ENCODE measurements at places on chromosomes 13 and 19.

DNA sequence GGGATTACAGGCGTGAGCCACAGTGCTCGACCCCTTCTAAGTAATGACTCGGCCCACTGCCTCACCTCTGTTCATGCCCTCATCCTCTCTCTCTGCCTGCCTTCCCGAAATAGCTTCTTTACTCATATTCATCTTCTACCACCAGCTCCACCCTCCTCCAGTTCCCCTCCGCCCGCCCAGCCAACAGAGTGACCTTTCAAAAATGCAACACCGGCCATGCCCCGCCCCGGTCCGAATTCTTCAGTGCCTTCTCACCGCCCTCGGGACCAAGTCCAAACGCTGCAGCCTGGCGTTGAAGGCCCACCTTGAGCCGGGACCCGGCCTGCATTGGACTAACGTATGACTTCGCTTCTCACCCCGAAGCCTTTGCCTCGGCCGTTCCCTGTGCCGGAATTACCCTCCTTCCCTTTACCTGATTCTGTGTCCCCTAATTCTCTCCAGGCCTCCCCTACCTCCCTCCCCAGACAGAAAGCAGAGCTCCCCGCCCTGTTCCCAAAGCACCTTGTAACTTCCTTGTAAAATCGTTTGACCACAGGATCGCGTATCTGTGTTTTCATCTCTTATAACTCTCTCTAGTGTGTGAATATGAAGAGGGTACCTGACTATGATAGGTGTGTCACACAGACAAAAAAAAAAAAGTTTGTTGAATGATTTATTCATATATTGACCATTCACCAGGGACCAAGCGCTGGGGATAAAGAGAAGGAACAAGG, 8.1 kb upstream of the MUC16 start:
- no peak for DNase-seq

GRCh38 chr13:50712881-50713280, 130.6 kb downstream of the DLEU7 start:
- no peak for DNase-seq

GRCh38 chr13:42076309-42076713, 27.9 kb downstream of the DGKH start:
- no peak for DNase-seq

- no peak for DNase-seq
These were observed 19.5 kb upstream of the DCUN1D2 start for GRCh38 chr13:113509989-113510388.

- no peak for DNase-seq
These were observed 52.7 kb downstream of the MYO16 start for GRCh38 chr13:108681986-108682575.

GRCh38 chr19:29531458-29532025, 5.7 kb downstream of the VSTM2B start:
- no peak for DNase-seq

GRCh38 chr19:45553464-45553863, 31.1 kb downstream of the OPA3 start:
- no peak for DNase-seq

GRCh38 chr19:54485851-54486250, 12.8 kb upstream of the CDC42EP5 start:
- no peak for DNase-seq

GRCh38 chr19:3538258-3538929, 580 bp upstream of the TEKTIP1 start:
- no peak for DNase-seq

GRCh38 chr13:112894673-112895481, 74.1 kb upstream of the MCF2L start:
- DNase-seq = no peak

DNA sequence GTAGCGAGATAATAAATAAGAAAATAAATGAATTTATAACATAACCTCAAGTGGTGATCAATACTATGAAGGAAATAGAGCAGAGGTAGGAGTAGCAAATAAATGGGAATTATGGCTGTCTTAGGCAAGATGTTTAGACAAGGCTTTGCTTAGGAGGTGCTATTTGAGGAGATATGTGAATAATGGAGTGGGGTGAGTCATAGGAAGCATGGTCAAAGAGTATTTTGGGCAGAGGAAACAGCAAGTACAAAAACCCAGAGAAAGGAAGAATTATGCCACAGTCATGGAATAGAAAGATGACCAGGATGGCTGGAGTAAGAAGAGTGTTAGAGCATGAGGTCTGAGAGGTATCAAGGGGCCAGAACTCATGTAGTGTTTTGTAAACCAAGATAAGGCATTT, 33.6 kb upstream of the LPAR6 start:
- no peak for DNase-seq

DNA sequence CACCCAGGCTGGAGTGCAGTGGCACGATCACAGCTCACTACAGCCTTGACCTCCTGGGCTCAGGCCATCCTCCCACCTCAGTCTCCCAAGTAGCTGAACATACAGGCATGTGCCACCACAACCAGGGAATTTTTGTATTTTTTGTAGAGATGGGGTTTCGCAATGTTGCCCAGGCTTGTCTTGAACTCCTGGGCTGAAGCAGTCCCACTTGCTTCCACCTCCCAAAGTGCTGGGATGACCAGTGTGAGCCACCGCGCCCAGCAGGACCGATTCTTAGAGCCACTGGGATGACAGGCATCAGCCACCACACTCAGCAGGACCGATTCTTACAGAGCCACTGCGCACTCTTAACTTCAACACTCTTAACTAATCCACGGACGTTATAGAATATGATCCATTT, 54.9 kb upstream of the RANBP3 start:
- no peak for DNase-seq

GRCh38 chr13:24232474-24232873, 72.0 kb downstream of the SPATA13 start:
- DNase-seq = no peak

DNA sequence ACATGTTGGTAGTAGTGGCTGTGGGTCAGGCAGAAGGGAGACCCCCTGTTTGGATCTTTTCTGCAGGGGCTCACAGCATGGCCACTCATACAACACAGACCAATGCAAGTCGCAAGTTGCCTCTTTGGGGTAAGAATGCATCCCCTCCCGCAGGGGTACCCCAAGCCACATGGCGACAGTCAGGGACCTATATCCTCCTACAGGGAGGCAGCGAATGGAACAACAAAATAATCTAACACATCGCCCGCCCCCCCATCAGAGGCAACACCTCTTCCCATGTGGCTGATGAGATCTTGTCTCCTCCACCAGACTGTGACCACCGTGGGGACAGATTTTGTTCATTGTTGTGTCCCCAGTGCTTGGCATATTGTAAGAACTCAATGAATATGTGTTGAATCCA, 40.7 kb upstream of the PNMA8B start:
- DNase-seq = no peak

DNA sequence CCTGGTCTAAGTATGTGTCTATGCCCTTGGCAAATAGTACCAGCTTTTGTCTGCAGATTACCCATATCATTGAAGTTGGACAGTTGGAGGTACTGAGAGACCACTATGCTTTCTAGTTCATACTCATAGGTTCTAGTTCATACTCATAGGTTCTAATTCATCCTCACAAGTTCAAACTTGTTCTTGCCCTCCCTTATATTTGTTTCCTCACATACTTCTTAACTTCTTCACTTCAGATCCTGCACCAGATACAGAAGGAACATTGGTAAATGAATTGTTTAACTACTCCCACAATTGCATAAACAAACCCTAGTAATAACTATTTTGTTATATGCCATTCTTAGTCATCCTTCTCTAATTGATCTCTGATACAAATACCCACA, 172.2 kb downstream of the SLITRK1 start:
- no peak for DNase-seq

GRCh38 chr19:1453525-1454364, 3.8 kb downstream of the APC2 start:
- peak; percentile 96 for DNase-seq

DNA sequence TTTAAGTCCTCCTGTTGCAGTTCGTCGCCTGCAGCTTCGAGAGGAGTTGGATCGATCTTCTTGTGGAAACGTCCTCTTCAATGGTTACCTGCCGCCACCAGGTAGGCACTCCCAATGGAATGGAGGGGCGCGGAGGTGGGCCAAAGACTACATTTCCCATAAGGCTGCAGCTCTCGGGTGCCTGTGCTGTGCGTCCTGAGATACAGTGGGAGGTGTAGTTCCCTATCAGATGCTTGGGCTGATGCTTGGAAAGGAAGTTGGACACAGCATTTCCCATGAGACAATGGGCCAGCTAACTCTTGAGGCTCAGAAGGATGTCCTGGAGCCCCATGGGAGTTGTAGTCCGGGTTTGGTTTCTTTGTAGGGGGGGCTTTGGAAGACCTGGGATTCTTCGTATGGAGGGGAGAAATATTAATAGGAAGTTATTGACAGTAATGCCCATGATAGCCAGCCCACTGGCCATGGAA, 1.8 kb downstream of the SHKBP1 start:
- no peak for DNase-seq

- DNase-seq = no peak
These were observed 12.1 kb downstream of the SLC25A15 start for GRCh38 chr13:40801255-40802217.

DNA sequence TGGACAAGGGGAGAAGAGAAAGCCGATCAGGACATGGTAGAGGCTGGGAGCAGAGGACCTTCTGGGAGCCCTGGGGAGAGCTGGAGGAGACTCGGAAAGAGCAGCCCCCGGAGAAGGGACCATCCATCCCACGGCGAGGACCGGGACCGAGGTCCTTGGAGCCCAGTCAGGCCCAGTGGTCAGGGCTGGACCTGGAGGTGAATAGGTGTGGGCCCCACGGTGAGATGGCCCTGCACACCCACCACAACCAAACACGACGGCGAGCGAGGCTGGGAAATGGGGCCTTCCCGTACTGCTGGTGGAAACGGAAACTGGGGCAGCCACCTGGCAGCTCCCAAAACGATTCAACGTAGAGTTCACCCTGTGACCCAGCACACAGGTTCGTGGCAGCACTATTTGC, 3.7 kb upstream of the NTN5 start:
- no peak for DNase-seq

DNA sequence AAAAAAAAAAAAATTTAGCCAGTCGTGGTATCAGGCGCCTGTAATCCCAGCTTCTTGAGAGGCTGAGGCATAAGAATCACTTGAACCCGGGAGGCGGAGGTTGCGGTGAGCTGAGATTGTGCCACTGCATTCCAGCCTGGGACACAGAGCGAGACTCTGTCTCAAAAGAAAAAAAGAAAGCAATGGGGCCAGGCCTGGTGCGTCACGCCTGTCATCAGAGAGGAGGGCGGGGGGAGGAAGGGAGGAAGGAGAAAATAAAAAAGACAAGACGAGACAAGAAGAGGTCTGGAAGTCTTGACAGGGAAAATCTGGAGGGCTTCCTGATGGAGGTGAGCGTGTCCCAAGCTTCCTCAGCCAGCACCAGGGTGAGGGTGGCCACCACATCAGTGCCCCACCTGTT, 54.9 kb upstream of the PTPRS start:
- DNase-seq = no peak

- DNase-seq = no peak
These were observed at the start of gene HTR2A for GRCh38 chr13:46896341-46897137. HTR2A (minus strand) TSS chr13:46897053; CDS start chr13:46895906, 1,147 bp downstream.

- peak; percentile 28 for DNase-seq
These were observed 13.1 kb downstream of the DNM2 start for GRCh38 chr19:10730932-10731331.

GRCh38 chr13:73671011-73671410, 463.2 kb downstream of the KLF12 start:
- no peak for DNase-seq

DNA sequence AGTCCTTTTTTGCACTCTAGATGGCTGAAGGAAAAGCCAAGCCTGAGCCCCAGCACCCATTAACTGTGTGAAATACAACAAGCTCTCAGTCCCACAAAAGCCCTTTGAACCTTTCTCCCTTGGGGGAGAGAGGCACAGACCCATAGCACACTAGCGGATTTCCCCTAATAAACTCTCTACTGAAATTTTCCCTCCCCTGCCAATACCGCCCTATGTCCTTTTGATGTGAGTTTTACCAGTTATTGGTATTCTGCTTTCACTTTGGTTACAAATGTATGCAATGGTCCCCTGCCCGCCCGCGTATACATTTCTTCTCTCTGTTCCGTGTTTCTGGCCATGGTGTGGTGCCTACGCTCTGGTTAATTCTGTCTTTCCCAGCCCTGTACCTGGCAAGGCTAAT, 54.0 kb upstream of the MYO16 start:
- DNase-seq = no peak

DNA sequence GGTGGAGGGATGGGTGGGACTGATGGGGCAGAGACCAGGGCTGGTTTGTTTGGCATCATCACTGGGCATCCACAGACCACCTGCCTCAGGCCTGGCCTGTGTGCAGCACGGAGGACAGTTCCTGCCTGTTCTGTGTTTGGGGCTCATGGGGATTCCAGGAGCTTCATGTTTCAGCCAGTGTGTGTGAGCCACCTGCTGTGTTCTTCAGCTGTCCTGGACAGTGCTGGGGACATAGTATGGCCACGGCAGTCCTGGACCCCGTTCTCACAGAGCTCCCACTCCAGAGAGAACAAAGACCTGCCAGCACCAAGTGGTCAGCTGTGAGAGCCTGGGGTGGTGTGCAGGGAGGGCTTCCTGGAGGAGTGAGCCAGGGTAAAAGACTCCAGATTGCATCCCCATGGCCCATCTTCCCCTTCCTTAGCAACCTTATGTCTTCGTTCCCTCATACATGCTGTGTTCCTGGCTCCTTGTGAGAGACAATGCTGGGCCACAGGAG, 2.0 kb upstream of the CCDC97 start:
- DNase-seq = no peak

DNA sequence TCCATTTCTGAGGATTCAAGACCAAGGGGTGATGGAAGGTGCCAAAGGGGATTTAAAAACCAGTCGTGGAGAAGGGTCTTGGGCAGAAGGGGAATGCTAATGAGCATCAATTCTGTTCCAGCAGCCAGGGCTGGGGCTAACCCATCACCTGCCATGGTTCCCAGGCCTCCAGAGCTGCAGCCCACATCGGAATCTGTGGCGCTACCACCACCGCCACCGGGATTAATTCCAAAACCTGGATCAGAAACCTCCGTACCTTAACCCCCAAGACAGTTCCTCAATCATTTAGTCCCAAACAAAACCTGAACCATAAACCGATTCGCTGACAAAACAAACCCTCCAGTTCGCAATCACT, 583 bp downstream of the ZNF615 start:
- DNase-seq = peak; percentile 24

GRCh38 chr13:102028868-102029267, 373.0 kb downstream of the FGF14 start:
- peak; percentile 47 for DNase-seq

GRCh38 chr13:113526466-113527220, 36.1 kb upstream of the DCUN1D2 start:
- no peak for DNase-seq

GRCh38 chr19:13665125-13665905, 99.0 kb upstream of the MRI1 start:
- DNase-seq = no peak

- DNase-seq = no peak
These were observed 131.5 kb upstream of the GJB6 start for GRCh38 chr13:20363603-20364002.

- DNase-seq = no peak
These were observed 1.3 kb downstream of the PTBP1 start for GRCh38 chr19:798415-799075.

GRCh38 chr19:19062454-19063182, 1.2 kb upstream of the SLC25A42 start:
- no peak for DNase-seq

- no peak for DNase-seq
These were observed 384.5 kb upstream of the GPC6 start for GRCh38 chr13:92842145-92842544.

GRCh38 chr19:31438401-31439269, 89.4 kb upstream of the TSHZ3 start:
- no peak for DNase-seq

Data from C1 segment of cervical spinal cord (tissue), 14 donors.